Inflammatory macrophage treated with lipopolysaccharide for 1 hour (primary cell): ENCODE measurements at places on chromosomes 7 and 10.

GRCh38 chr10:50593523-50594376 lies 30.0 kb downstream of the SGMS1 start:
- DNase-seq = no peak

- no peak for DNase-seq
These were observed 23.8 kb upstream of the CHN2 start for GRCh38 chr7:29170781-29171180.

GRCh38 chr7:139647814-139648390 lies 124.4 kb downstream of the CLEC2L start:
- no peak for DNase-seq

DNA sequence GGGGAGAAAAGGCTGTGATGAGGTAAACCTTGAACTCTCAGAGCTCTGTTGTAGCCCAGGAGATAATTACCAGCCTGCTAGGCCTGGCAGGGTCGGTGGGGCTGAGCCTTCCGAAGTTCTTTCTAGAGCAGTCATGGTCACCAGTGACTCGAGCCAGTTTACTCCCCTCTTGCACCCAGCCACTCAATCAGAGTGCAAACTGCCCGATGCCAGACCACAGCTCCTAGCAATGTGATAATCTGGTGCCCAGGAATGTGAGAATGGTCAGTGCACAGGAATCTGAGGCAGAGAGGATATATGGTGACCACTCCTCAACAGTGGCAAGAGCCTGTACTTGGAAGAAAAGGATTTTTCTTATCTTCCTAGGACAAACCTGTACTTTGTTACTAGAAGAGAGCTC lies 46.4 kb upstream of the KMT2E start:
- no peak for DNase-seq
